ENCODE measurements at places on chromosomes 7 and 10. TPM values are rescaled to one million over a fixed set of nuclear protein-coding genes. Genes with fewer than 3 reads are reported as not detected.

The PRLHR gene
- not detected for total RNA-seq

The ZNF783 gene
- 14.4 TPM for total RNA-seq

The MBL2 gene
- not detected for total RNA-seq

The PTF1A gene
- total RNA-seq, result not detected

The HTRA1 gene
- not detected for total RNA-seq

The GLI3 gene
- total RNA-seq, result not detected

The DOCK4 gene
- total RNA-seq, result 0.29 TPM

The C10orf143 gene
- total RNA-seq, result 3.8 TPM

The BRI3 gene
- total RNA-seq, result 52.3 TPM

The KLHL7 gene
- total RNA-seq, result 16.6 TPM

The TRIM74 gene
- 0.35 TPM for total RNA-seq

The SLC16A9 gene
- 1.9 TPM for total RNA-seq

The LGI1 gene
- not detected for total RNA-seq

The PHTF2 gene
- 21.6 TPM for total RNA-seq

The IL6 gene
- total RNA-seq, result 0.60 TPM

The SPDYE16 gene
- 0.14 TPM for total RNA-seq

The CFAP69 gene
- 0.85 TPM for total RNA-seq

The RAPGEF5 gene
- 0.54 TPM for total RNA-seq

The TAS2R41 gene
- total RNA-seq, result not detected

The TNKS2 gene
- total RNA-seq, result 25.8 TPM

The ANKRD22 gene
- total RNA-seq, result not detected

The STEAP1 gene
- total RNA-seq, result 2.0 TPM

The C10orf88 gene
- 9.5 TPM for total RNA-seq

The IGFBP3 gene
- 0.33 TPM for total RNA-seq

The GIMAP1 gene
- 6.2 TPM for total RNA-seq

The FLNC gene
- 0.12 TPM for total RNA-seq

The SFTPD gene
- total RNA-seq, result not detected

The RBM20 gene
- 0.42 TPM for total RNA-seq

The ANK3 gene
- total RNA-seq, result 1.7 TPM

The SFMBT2 gene
- 23.1 TPM for total RNA-seq

The MPP7 gene
- total RNA-seq, result 12.3 TPM

The CALML5 gene
- not detected for total RNA-seq

The SPDYE2 gene
- total RNA-seq, result not detected

The GNAT3 gene
- total RNA-seq, result not detected

The PNLIP gene
- total RNA-seq, result not detected

The PCLO gene
- total RNA-seq, result not detected

The CREB5 gene
- 2.4 TPM for total RNA-seq

The TFPI2 gene
- not detected for total RNA-seq

The MYH16 gene
- not detected for total RNA-seq

The DNAJB9 gene
- total RNA-seq, result 7.9 TPM

The NME8 gene
- not detected for total RNA-seq

The PSD gene
- 7.6 TPM for total RNA-seq

The SYNPO2L gene
- not detected for total RNA-seq

The GPR37 gene
- total RNA-seq, result not detected

The HECW1 gene
- not detected for total RNA-seq

The SEMA3C gene
- total RNA-seq, result not detected

The CAV1 gene
- 1.4 TPM for total RNA-seq

The IDI2 gene
- total RNA-seq, result not detected

The KCNIP2 gene
- total RNA-seq, result 1.1 TPM

The TRIL gene
- total RNA-seq, result not detected

The PRXL2A gene
- 23.3 TPM for total RNA-seq
